ENCODE measurements at places on chromosomes 1 and 21.

DNA sequence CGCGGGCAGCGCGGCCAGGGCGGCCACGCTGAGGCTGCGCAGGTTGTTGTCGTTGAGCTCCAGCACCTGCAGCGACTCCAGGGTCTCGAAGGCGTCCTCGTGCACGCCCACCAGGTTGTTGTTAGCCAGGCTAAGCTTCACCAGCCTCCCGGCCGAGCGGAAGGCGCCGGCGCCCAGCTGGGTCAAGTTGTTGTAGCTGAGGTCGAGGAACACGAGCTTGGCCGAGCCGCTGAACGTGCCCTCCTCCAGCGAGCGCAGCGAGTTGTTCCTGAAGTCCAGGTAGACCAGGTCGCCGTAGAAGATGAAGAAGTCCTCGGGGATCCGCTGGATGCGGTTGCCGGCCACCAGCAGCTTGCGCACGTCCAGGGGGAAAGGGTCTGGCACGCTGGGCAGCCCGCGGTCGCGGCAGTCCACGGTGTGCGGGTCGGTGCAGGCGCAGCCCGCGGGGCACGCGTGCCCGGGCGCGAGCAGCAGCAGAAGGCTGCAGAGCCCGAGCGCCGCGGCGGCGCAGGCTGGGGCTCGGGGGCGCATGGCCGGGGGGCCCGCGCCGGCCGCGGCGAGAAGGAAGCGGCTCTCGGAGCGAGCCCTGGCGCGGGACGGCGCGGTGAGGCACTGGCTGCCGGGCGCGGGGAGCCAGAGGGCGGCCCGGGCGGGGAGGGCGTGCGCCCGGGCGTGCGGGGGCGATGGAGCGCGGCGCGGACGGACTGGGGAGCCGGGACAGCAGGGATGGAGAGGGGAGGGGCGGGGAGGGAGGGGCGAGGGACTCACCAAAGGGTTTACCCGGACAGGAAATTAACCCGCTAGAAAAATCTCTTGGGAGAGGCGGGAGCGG lies 524 bp downstream of the LRRC38 start:
- no peaks in the 10 kb centered on the region for H3K36me3 ChIP-seq
- H3K4me1 ChIP-seq, result no peaks in the 10 kb centered on the region
- H3K27ac ChIP-seq, result no peak overlapping the region

DNA sequence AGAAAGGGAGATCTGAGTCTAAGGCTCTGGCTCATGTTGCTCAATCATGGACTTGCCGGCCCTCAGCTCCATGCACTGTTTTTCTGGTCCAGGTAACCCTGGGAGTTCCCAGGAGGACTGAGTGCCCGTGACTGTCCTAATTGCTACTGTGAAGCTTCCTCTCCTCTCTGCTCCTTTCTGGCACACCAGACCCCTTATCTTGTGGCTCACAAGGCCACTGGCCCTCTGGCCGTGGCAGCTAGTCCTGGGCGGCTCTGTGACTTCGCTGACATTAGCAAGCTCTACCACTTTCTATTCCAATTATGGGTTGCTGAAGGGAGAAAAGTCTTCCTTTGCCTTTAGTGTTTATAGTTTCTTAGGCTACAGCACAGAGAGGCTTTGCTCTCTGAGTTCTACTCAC lies 380.2 kb downstream of the RWDD3 start:
- no peaks in the 10 kb centered on the region for H3K36me3 ChIP-seq
- no peaks in the 10 kb centered on the region for H3K4me1 ChIP-seq
- no peak overlapping the region for H3K4me3 ChIP-seq
- no peaks in the 10 kb centered on the region for H3K27me3 ChIP-seq
- H3K27ac ChIP-seq, result no peak overlapping the region

DNA sequence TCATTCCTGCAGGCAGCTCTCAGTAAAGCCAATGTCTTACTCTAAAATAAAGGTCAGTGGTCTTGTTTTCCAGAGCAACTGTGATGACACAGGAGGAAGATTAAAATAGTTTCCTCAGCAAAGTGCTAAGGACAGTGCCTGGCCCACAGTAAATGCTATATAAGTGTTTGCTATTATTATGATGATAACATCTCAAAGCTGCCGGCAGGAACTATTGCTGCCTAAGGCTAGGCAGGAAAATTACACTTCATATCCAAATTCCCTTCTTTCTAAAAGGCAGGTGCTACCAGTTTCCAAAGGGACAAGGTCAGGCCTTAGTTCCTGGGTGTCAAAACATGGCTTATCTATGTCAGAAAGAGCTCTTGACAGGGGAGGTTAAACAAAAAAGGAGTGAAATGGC lies 401.3 kb downstream of the HHAT start:
- H3K27me3 ChIP-seq, result no peaks in the 10 kb centered on the region
- H3K4me1 ChIP-seq, result no peaks in the 10 kb centered on the region
- no peak overlapping the region for H3K4me3 ChIP-seq
- no peak overlapping the region for H3K27ac ChIP-seq
- no peak for DNase-seq

DNA sequence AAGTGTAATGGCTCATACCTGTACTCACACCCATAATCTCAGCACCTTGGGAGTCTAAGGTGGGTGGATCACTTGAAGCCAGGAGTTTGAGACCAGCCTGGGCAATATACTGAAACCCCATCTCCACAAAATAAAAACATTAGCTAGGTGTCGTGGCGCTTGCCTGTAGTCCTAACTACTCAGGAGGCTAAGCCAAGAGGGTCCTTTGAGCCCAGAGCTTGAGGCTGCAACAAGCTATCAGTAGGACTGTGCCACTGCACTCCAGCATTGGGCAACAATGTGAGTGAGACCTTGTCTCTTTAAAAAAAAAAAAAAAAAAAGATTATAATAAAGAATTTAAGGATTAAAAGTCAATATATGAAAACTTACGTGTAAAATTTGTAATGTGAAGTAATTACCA lies 11.7 kb downstream of the BPNT1 start:
- H3K36me3 ChIP-seq, result peaks cover 4% of the 10 kb centered on the region
- H3K27me3 ChIP-seq, result no peaks in the 10 kb centered on the region
- DNase-seq, result no peak
- no peaks in the 10 kb centered on the region for H3K4me1 ChIP-seq

DNA sequence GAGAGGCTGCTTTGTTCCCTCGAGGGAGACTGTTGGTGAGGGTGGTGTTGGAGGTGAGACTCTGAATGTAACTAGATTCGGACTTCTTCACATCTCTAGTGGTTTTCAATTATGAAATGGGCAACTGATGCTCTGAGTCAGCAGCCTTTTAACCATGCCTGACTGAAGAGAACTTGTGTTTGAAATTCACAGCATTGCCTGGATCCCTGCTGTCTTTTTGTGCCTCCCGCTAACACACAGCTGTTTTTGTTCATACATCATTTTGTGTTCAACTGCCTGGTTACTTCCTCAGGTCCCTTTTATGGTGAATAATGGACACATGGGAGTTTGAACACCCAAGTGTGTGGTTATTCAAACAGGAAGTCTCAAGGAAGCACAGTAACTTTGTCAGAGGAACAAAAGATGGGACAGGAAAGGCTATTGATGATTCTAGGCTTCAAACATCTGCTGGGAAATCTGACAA lies 16.8 kb downstream of the LAMC1 start:
- no peaks in the 10 kb centered on the region for H3K36me3 ChIP-seq
- DNase-seq, result peak; percentile 78
- H3K27ac ChIP-seq, result peak overlapping the region; percentile 6
- peaks cover 35% of the 10 kb centered on the region for H3K4me1 ChIP-seq
- H3K4me3 ChIP-seq, result no peak overlapping the region

GRCh38 chr1:43199093-43199726 lies 27.1 kb downstream of the CFAP57 start:
- no peaks in the 10 kb centered on the region for H3K36me3 ChIP-seq
- H3K4me1 ChIP-seq, result no peaks in the 10 kb centered on the region
- no peaks in the 10 kb centered on the region for H3K27me3 ChIP-seq
- H3K4me3 ChIP-seq, result no peak overlapping the region
- no peak overlapping the region for H3K27ac ChIP-seq
